Glutamatergic neuron (in vitro differentiated cells): ENCODE measurements at places on chromosomes 4 and X.

- no peaks in the 10 kb centered on the region for H3K4me1 ChIP-seq
- H3K4me3 ChIP-seq, result no peak overlapping the region
- H3K27me3 ChIP-seq, result no peaks in the 10 kb centered on the region
- H3K36me3 ChIP-seq, result no peaks in the 10 kb centered on the region
These were observed 67.9 kb downstream of the PPP3CA start for GRCh38 chr4:101279377-101279871.

DNA sequence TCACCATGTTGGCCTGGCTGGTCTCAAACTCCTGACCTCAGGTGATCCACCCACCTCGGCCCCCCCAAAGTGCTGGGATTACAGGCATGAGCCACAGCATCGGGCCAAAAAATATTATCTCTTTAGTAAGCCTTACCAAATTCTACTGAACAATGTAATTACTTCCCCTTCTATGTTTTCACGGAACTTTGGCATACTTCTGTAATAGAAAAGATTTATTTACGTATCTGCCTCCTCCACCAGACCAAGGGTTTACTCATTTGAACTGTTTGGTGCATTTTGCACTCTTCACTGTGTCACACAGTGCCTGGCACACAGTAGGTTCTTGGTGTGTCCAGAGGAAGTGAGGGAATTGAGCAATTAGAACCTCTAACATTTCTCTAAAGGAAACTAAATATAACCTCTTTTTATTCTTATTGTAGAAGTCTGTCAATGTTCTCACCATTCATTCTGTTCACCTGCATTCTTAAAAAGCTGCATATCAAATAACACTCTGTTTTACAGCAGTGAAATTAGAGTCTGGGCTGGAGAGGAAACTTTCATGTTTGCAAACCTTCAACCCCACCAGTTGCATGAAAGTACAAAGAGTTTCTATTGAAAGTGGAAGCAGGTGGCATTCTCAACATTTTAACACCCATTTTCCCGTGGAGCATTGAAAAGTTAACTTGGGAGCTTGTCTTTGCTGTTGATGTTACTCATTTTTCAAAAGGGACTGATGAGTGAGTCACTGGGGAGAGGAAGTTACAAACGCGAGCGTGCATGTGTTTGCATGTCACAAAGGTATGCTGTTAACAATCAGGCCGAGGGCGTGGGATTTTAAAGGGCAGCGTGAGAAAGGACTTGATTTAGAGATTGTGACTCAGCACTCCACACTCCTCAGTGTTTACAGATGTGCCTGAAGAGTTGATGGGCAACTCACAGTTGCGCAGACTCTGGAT lies 314.1 kb downstream of the STK32B start:
- H3K36me3 ChIP-seq, result peaks cover under 1% of the 10 kb centered on the region
- H3K4me3 ChIP-seq, result no peak overlapping the region
- H3K27ac ChIP-seq, result no peak overlapping the region
- peaks cover under 1% of the 10 kb centered on the region for H3K27me3 ChIP-seq
- no peaks in the 10 kb centered on the region for H3K4me1 ChIP-seq

GRCh38 chrX:77979870-77980269 lies 10.4 kb upstream of the PGAM4 start:
- no peaks in the 10 kb centered on the region for H3K36me3 ChIP-seq
- no peaks in the 10 kb centered on the region for H3K27me3 ChIP-seq
- H3K27ac ChIP-seq, result no peak overlapping the region
- H3K4me3 ChIP-seq, result no peak overlapping the region

DNA sequence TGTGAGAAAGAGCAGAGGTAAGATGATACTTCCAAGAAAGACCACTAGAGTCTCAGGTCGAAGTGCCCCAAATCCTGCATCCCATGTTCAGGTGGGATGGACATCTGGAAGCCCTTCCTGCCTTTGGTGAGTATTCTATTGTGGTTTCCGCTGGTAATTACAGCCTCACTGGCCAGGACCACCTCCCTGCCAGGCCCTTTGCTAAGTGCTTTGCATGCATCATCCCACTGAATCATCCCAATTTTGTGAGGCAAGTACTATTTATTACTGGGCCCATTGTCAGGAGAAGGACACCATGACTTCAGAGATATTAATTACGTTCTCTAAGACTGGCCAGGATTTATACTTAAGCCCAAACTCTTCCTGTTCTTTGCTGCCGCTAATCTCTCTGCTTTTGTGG lies 10.7 kb upstream of the PASD1 start:
- no peaks in the 10 kb centered on the region for H3K27me3 ChIP-seq
- no peak overlapping the region for H3K27ac ChIP-seq
- H3K4me3 ChIP-seq, result no peak overlapping the region
- no peaks in the 10 kb centered on the region for H3K36me3 ChIP-seq
- no peak for DNase-seq

- peaks cover 6% of the 10 kb centered on the region for H3K4me1 ChIP-seq
- H3K27me3 ChIP-seq, result no peaks in the 10 kb centered on the region
- no peak overlapping the region for H3K4me3 ChIP-seq
- DNase-seq, result no peak
These were observed 81.5 kb downstream of the NHS start for GRCh38 chrX:17456526-17456925.

DNA sequence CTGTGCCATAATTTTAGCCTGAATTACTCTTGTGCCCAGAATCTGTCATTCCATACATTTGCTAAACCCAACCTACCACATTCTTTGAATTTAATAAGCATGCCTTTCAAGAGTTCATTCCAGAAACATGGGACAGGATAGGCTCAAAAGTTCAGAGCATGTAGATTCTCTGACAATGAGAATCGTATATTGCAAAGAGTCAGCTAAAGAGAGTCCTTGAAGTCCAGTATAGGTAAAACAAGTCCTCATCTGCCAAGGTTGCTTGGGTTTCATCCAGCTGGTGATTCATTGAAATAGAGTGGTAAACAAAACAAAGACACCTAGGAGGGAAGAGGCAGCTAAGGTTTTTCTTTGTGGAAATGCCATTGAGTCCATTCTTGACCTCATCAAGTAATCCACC lies 249.3 kb upstream of the DIPK2B start:
- H3K27me3 ChIP-seq, result peaks cover 2% of the 10 kb centered on the region
- no peaks in the 10 kb centered on the region for H3K36me3 ChIP-seq
- no peak for DNase-seq
- H3K4me3 ChIP-seq, result no peak overlapping the region
- H3K4me1 ChIP-seq, result no peaks in the 10 kb centered on the region
- no peak overlapping the region for H3K27ac ChIP-seq

GRCh38 chr4:155972098-155972497 lies 18.4 kb upstream of the CTSO start:
- no peaks in the 10 kb centered on the region for H3K36me3 ChIP-seq
- H3K27ac ChIP-seq, result no peak overlapping the region
- H3K4me3 ChIP-seq, result no peak overlapping the region
- H3K4me1 ChIP-seq, result peaks cover 3% of the 10 kb centered on the region

DNA sequence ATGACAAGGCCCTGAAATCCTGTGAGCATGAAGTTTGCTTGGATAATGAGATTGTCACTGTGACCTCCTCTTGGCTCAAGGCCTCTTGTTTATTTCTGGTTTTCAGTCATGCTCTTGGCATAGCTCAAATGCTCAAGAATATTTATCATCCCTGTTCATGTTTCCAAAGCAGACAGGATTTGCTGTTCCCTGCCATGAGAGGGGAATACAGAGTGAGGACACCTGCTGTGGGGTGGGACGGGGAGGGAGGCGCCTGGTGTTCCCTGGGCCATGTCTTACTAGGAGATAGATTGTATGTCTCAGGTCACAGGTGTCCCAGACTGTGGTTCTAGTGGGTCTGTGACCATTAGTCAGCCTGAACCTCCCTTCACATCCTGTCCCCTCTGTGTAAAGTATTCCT lies 34.9 kb upstream of the SH3RF1 start:
- H3K4me3 ChIP-seq, result no peak overlapping the region
- peaks cover 4% of the 10 kb centered on the region for H3K27me3 ChIP-seq
- H3K36me3 ChIP-seq, result peaks cover 7% of the 10 kb centered on the region
- H3K4me1 ChIP-seq, result no peaks in the 10 kb centered on the region
- DNase-seq, result no peak

DNA sequence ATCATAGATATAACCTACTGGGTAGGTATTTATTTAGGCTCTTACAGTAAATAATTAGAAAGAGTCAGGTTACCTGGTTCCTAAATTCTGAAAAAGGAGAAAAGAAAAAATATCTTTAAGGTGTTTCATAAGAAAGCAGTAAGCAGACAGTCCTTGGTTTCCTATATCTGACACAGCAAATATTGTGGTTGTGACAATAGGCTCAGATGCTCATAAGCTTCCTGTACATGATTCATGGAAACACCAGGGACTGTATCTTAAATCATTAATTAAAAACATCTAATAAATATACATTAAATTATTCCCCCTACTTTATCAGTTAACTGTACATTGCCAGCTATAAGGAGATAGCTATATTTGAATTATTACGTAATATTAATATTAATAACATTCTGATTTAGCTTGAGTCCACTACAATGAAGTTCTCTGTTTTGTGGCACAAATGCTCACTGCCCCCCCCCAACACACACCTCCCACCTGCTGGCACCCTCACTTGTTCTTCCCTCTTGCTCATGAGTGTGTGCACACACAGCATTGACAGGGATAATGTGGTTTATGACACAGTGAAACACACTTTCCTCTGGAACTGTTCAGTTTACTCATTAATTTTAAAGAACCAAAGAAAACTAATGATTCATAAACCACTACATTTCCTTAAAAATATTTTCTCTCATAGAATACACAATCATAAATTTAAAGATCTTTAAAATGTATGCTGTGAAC lies 187.4 kb downstream of the NR3C2 start:
- no peaks in the 10 kb centered on the region for H3K4me1 ChIP-seq
- H3K4me3 ChIP-seq, result no peak overlapping the region
- no peaks in the 10 kb centered on the region for H3K27me3 ChIP-seq
- no peak overlapping the region for H3K27ac ChIP-seq
